ENCODE measurements at places on chromosomes 1 and 21.

GRCh38 chr1:178232949-178233348, 139.0 kb downstream of the RASAL2 start:
- DNase-seq: peak; percentile 18

- DNase-seq: no peak
Measured at GRCh38 chr1:21691739-21692138, 22.6 kb upstream of the RAP1GAP start.

- no peak for DNase-seq
Measured at GRCh38 chr1:212149566-212149965, 114.0 kb downstream of the DTL start.

DNA sequence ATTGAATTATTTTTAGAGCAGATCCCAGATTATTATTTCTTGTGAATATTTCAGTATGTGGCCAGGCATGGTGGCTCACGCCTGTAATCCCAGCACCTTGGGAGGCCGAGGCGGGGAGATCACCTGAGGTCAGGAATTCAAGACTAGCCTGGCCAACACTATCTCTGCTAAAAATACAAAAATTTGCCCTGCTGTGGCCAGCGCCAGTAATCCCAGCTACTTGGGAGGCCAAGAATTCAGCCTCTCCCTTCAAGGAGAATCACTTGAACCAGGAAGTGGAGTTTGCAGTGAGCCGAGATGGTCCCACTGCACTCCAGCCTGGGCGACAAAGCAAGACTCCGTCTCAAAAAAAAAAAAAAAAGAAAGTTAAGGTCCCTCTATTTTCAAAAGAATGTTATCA, 4.3 kb downstream of the OSBPL9 start:
- no peak for DNase-seq

DNA sequence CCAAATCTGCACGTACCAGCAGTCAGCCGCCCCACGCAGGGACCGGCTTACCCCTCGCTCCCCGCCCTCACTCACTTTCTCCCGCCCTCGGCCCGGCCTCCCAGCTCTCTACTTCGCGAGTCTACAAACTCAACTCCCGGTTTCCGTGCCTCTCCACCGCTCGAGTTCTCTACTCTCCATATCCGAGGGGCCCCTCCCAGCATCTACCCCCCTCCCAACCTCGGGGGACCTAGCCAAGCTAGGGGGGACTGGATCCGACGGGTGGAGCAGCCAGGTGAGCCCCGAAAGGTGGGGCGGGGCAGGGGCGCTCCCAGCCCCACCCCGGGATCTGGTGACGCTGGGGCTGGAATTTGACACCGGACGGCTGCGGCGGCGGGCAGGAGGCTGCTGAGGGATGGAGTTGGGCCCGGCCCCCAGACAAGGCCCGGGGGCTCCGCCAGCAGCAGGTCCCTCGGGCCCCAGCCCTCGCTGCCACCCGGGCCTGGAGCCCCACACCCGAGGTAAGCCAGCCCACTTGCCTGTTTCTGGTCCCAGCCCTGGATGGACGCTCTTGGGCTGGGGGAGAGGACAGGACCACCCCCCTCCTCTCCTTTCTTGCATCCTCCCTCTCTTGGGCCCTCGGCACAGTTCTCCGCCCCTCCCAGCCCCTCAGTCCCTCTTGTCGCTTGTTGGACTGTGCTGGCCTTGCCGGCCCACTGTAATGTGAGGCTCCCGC, at the start of gene ARTN:
Gene ARTN (plus strand): TSS at position 416 of the 715 bp plus-strand sequence. CDS start 1,856 bp downstream, outside the sequence.
- peak; percentile 50 for DNase-seq

- no peak for DNase-seq
Measured at GRCh38 chr1:76871355-76871974, 4.2 kb downstream of the ST6GALNAC5 start.

DNA sequence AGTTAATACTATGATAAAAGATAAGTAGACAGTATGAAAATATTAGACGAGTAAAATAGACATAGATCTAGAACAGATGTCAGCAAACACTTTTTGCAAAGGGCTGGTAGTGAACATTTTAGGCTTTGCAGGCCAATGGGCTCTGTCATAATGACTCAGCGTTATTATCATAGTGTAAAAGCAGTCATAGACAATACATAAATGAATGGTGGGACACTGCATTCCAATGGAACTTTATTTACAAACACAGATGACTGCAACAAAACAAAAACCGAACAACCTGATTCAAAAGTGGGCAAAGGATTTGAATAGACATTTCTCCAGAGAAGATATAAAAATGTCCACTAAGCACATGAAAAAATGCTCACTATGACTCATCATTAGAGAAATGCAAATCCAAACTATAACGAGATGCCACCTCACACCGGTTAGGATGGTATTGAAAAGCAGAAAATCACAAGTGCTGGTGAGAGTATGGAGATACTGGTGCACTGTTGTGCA, 7.3 kb downstream of the GSTM5 start:
- peak; percentile 49 for DNase-seq

DNA sequence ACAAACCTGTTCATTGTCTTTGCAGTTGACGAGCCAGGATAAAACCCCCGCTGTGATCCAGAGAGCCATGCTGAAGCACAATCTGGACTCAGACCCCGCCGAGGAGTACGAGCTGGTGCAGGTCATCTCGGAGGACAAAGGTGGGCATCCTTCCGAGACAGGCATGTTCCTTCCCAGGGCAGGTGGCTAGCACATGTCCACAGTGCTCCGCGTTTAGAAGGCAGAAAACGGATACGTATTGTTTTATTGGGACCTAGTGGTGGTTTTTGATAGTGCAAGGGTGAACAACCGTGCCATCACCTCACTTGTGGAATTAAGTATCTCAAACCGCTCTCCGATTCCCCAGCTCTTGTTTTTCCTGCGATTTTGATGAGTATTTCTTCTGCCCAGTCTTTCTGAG, 115.3 kb downstream of the COLGALT2 start:
- DNase-seq: no peak

GRCh38 chr1:46690931-46691421, 19.3 kb downstream of the TEX38 start:
- no peak for DNase-seq

GRCh38 chr1:90707363-90707710, 9.8 kb downstream of the BARHL2 start:
- DNase-seq: peak; percentile 68

DNA sequence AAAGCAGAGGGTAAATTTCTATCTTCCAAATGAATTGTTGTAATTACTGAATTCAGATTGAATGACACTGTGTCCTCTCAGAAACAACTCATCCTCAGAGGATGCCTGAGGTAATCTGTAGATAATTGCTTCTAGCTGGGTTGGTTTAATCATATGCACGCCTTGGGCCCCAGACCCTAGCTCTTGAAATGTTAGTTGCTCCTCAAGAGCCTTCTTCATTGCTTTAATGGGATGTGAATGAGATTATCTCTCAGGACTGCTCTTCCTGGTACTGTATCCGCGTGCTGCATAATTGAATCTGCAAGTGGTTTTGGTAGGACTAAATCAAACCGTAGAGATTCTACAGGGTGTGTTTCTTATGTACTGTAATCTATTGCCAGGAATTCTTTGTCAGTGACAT, 569.3 kb upstream of the NEGR1 start:
- no peak for DNase-seq

GRCh38 chr1:90722874-90723589, 5.9 kb upstream of the BARHL2 start:
- DNase-seq: no peak

DNA sequence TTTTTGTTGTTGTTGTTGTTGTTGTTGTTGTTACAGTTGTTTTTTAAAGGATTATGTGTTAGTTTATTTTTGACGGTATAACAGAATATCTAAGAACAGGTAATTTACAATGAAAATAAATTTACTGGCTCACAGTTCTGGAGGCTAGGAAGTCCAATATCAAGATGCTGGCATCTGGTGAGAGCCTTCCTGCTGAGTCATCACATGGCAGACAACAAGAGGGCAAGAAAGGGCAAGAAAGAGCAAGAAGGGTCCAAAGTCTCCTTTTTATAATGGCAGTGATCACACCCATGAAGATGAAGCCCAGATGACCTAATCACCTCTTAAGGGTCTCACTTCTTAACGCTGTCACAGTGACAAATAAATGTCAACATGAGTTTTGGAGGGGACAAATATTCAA, 142.1 kb downstream of the NEGR1 start:
- DNase-seq: no peak

DNA sequence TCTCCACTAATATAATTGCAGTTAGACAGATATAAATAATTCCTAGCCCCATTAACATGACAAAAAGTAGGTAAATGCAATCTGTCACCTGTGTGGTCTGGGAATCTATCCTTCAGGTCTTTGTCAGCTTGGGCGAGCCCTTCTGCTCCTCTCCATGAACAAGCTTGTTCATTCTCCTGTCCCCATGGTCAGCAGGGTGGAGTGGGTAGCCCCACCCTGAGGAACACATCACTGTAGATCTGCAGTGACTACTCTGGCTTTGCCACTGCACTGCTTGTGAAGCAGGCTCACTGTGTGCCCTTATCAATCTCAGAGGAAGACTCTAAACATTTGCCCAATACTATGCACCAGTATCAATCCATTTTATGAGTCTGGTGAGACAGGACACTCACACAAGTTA, 279.0 kb downstream of the MATN1 start:
- DNase-seq: no peak

DNA sequence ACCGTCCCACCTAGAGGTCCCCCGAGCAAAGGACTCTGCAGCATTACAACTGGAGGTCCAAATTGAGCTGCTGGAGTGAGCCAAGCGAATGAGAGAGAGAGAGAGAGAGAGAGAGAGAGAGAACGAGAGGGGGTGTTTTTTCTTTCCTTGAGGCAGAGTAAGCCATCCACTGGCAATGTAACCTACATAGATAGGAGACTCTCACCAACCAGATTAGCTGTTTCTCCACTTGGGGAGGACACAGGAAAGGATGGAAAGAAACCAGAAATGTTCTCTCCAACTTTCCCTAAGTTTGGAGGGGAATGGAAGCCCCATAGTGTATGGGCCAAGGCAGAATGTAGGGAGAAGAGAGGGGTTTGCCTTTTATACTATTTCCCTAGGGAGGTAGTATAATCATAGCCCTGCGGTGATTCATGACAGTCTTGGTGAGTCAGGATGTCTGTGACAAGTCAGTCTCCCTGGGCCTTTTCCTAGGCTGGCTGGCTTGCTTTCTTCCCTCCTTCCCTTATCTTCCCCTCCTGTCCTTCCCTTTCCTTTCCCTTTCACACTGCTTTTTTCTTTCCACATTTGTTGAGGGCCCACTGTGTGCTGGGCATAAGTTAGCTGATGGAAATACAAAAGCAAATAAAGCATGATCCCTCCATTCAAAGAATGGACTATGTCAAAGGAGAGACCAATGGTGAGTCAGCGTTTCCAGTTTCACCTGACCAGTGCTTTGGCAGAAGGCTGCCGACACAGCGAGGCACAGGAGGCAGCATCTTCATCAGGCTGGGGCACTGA, 7.1 kb downstream of the FNDC7 start:
- peak; percentile 86 for DNase-seq

DNA sequence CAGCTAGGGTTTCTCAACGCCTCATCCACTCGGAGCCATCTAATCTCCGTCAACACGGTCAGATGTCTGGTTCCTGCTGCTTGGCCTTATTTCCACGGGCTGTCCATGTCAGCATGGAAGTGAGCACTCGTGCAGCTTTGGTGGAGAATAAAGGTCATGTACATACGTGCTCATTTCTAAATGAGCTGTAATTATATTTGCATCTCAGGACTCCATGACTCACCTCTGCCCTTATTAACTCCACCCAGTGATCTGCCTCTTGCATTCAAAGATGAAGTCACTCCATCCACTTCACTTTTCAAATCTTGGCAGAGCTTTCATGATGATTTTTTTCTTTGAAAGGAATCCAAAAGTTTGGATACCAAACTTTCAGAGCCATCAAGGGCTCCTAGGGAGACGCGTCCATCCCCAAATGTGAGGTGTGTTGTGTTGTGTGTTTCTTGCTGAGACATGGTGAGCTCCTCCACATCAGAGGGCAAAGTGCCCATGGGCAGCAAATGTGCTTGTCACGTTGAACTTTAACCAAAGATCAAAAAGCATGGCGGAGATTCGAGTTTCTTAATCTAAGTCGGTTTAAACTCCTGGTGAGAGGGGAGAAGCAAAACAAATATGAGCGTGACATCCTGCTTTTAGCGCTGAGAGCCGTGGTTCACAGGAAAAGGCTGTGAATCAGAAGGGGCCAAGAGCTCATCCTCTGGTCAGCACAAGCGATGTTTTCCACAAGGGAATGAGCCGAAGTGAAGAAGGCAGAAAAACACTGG, 68.6 kb upstream of the ERRFI1 start:
- peak; percentile 31 for DNase-seq

DNA sequence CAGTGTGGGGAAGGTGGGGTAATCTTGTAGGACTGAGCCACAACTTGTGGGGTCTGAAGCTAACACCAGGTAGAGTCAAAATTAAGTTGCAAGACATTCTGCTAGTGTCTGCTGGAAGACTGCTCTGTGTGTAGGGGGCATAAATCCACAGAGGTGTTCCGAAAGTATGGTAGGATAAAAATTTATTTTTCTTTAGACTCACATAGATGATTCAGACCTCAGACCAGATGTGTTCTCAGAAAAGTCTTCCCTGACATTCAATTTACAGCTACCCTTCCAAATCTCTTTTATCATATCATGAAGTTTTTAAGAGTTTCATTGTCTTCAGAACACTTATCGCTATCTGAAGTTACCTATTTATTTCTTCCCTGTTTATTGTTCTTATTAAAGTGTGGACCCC, 21.3 kb downstream of the DUSP10 start:
- no peak for DNase-seq

- DNase-seq: no peak
Measured at GRCh38 chr1:66278260-66279021, 255.5 kb upstream of the SGIP1 start.

DNA sequence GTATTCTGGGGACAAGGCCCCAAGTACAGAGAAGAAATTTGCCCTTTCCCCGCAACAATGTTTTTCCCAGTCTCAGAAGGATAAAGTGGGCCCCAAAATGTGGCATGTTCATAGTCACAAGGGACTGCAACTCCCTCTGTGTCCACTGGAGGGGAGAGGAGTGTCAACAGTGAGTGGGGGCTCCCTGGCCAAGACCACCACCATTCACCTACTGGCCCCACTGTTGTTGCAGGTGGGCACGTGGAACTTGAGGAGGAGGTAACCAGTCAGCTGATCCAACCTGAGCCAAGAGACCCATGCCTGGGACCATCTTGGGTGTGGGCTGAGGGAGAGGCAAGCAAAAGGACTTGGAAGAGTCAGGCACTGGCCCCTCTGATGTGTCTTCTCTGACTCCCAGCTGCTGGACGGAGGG, 777 bp downstream of the NUDT17 start:
- DNase-seq: peak; percentile 68

DNA sequence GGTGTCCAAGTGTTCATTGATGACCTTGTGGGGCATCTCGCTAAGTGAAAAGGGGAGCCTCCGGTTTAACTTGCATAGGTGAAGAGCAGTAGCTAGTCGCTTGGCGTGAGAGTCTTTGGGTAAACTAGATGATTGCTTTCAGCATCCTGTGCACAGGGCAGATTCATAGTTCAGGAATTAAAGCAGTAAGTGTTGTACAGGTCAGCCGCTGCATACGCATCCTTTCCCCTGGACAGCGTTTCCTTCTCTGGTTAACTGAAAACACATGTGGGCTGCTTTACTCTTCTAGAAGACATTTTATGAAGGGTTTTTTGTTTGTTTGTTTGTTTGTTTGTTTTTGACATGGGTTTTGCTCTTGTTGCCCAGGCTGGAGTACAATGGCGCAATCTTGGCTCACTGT, 12.1 kb downstream of the NDUFV3 start:
- no peak for DNase-seq

Measured in GM03348 (cell line).